HEK293T (cell line): ENCODE measurements at places on chromosomes 3 and 15.

- no peak for DNase-seq
Measured at GRCh38 chr15:45734260-45734711, 99.5 kb downstream of the SQOR start.

- DNase-seq, result no peak
Measured at GRCh38 chr3:86537171-86537570, 453.8 kb downstream of the VGLL3 start.

- no peak for DNase-seq
Measured at GRCh38 chr3:3334491-3334890, 155.0 kb upstream of the CRBN start.

GRCh38 chr3:143653493-143653892 lies 194.8 kb downstream of the SLC9A9 start:
- DNase-seq, result no peak

DNA sequence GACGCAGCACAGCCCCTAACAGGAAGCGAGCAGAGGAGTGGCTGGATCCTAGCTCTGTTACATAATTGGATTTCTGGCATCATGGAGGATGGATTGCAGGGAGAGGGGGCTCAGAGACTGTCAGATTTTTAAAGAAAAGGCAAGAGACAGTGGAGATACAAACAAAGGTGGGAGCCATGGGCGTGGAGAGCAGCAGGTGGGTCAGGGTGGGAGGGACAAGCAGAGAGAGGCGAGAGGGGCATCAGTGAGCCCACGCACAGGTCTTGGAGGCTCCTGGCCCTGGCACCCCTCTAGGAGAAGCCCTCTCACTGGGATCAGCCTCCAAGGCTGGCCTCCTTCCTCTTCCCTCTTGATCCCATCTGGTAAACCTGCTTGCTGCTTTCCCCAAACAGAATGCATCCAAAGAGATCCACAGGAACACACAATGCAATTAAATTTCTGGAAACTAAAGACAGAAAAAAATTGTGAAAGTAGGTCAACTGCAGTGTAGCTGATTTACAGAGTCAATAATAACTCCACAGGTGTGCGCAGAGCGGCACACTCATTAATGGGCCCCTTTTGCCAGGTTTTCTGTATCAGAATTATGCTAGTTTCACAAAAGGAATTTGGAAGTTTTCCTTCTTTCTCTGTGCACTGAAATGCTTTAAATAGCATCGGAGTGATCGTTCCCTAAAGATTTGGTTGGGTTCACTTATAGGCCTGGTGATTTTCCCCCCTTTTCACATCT lies 66.1 kb downstream of the LSM3 start:
- no peak for DNase-seq

DNA sequence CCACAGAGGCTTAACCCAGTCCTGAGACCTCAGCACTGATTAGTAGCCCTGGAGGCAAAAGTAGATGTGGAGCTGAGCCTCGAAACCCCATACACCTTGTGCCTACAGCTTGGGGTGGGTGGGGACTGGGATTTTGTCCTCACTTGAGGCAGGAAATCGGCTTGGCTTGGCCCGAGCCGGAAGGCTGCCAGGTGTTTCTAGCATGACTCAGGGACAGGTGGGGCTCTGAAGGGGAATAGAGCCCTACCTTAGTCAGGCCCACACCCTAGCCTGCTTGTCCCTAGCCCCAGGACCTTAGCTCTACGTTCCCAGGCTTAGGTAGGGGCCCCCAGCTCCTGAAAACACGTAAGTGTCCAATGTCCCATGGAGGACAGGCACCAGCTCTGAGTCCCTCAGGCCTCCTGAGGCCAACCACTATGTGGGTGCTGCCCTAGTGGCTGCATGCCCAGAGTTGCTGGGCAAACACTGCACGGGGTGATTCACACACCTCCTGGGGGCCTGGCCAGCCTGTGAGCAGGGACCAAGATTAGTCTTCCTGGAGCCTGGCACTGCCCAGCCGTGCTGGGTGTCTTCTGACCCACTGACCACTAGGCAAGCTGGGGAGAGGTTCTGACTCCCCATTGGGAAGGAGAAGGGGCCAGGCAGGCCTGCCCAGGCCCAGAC lies 3.1 kb downstream of the MST1R start:
- no peak for DNase-seq

- DNase-seq, result no peak
Measured at GRCh38 chr3:89845053-89845452, 737.6 kb downstream of the EPHA3 start.

DNA sequence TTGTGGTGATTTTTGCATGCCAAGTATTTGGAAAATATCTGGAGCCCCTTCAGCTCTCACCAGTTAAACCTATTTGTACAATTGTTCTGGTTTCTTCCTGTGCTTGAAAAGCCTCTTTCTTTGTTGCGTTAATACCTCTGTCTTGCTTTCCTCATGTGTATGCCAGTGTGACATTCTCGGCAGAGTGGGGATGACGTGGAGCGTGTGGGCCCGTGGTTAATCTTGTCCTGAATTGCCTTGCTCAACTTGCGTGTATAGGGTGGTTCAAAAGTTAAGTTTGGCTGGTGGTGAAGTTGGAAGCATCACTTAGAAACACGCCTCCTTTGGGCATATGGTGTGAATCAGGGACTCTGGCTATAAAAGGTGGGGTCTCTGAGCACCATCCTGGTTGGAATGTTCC lies 67.1 kb downstream of the IGF1R start:
- no peak for DNase-seq

GRCh38 chr3:181791056-181791955 lies 79.6 kb downstream of the SOX2 start:
- no peak for DNase-seq

DNA sequence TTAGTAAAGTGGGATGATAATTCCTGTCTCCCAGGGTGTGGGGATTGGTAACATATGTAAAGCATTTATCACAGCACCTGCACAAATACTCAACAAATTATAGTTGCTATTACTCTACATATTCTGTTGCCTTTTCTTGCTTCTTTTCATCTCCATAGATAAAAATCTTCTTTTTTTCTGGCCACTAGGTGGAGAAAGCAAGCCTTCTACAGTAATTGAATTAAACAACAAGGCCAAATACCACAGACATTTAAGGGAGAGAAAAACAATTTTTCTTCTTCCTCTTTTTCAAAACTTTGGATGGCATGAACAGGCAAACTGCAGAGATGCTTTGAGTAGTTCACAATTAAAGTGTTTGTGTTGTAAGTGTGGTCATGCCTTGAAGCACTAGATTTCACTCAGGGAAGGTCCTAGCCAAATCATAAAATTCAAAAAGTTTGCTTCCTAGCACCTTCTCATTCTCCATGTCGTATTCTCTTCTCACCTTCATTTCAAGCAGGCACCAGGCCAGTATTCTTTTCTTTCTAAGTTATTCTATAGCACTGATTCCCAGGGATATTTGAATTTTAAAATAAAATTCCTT lies 493.4 kb upstream of the TGFBR2 start:
- no peak for DNase-seq

GRCh38 chr3:79368403-79368802 lies 399.4 kb downstream of the ROBO1 start:
- DNase-seq, result no peak

DNA sequence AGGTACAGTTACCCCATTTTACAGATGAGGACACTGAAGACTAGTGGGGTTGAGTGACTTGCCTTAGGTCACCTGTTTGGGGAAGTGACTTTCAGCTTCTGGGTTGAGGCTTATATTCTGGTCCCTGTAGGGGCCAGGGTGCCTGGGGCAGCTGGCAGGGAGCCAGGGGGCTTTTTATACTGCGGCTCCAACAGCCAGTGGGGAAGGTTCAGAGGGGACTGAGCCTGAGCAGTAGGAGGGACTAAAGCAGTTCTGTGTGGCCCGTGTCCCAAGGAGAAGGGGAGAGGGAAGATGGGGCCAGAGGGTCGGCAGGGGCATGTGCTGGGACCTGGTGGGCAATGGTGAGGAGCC lies 37.7 kb downstream of the SLC6A6 start:
- no peak for DNase-seq

- DNase-seq, result no peak
Measured at GRCh38 chr3:105780107-105780506, 88.7 kb downstream of the CBLB start.

- no peak for DNase-seq
Measured at GRCh38 chr15:41102854-41103253, 13.2 kb downstream of the INO80 start.
